ENCODE measurements at places on chromosomes 1 and 21. TPM values are rescaled to one million over a fixed set of nuclear protein-coding genes. Genes with fewer than 3 reads are reported as not detected.

The OLIG2 gene
- not detected for total RNA-seq

The ARHGAP30 gene
- total RNA-seq: 220 TPM

The OVAAL gene
- total RNA-seq: not detected

The TMEM125 gene
- total RNA-seq: not detected

The C1QC gene
- total RNA-seq: 1.5 TPM

The SRSF10 gene
- total RNA-seq: 207 TPM

The THEM5 gene
- not detected for total RNA-seq
